T-helper 1 cell (primary cell): ENCODE measurements at places on chromosomes 13 and 19.
A peak's percentile ranks its signal among the peaks of the same experiment; 100 is the strongest.

- DNase-seq, result no peak
Observed at GRCh38 chr19:16620018-16620417, 8.0 kb downstream of the MED26 start.

- no peak for DNase-seq
Observed at GRCh38 chr13:30017880-30018279, 167.5 kb upstream of the UBL3 start.

DNA sequence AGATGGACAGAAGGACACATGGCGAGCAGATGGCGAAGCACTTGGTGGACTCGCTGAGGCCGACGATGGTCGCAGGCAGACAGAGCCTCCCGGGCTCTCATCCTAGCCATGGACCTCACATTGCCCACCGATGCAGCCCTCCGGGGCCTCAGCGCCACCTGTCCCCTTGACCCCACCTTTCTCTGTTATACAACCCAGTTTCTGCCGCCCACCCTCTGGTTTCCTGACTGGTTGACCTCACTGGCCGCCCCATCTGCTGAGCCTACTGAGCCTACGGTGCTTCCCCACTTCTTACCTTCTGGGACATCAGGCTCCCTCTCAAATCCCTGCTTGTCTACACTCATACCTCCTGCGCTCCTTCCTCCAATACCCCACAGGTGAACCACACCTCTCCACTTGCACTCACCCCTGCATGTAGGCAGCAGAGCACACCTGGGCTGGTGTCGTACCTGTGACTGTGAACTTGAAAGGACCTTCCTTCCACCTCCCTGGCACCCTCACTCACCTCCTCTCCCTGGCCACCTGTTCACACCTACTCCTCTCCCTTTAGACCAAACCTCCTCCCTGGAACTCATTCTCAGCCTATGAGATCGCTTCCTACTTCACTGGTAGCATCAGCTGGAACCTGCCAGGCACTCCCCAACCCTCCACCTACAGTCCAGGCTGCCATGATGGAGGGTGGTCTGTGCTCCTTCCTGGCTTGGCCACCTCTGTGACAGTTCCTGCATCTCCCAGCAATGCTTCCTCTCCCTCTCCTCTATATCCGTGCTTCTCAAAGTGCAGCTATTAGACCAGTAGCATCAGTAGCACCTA is 36.1 kb downstream of the HPN start:
- DNase-seq, result no peak

DNA sequence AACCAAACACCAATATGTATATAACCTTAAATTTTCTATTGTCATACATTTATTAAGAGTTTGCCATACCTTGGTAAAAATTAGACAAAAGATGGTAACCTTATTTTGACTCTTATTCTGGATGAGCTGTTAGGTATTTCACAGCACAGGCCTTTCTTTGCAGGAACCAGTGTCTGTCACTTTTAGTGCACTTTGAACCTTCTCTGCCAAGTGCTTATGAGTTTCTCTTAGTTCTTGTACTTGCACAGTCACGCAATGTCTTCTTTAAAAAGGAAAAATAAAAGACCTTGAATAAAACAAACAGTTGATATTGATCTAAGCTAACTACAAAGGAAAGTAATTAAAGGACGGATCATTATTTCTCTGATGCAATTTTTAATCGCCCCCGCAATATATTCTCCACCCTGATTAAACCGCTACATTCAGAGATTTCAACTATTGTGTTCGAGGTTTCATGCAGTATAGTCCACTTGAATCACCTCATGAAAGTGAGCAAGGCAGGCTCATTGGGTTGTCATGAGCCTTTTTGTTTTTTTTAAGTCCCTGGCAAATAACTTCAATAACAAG is 534.5 kb downstream of the KLF5 start:
- DNase-seq, result no peak

GRCh38 chr13:110560601-110561343 is 750 bp downstream of the RAB20 start:
- DNase-seq, result peak; percentile 35

DNA sequence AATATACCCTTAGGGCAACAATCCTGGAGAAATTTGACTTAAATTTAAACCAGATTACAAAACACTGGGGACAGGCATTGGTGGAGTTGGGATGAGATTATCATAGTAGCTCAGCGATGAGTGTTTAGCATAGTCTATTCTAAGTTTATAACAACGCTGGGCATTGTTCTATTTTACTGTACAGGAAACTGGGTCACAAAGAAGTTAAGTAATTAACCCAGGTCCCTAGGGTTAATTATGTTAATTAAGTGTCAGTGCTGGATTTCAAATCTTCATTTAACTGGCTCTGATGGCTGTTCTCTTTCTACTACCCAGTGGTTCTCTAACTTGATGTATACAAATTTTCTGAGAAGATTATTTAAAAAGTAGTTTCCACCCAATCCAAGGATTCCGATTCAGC is 388.9 kb downstream of the KCNRG start:
- DNase-seq, result no peak

GRCh38 chr19:7870571-7871436 is 3.4 kb downstream of the PRR36 start:
- peak; percentile 52 for DNase-seq

DNA sequence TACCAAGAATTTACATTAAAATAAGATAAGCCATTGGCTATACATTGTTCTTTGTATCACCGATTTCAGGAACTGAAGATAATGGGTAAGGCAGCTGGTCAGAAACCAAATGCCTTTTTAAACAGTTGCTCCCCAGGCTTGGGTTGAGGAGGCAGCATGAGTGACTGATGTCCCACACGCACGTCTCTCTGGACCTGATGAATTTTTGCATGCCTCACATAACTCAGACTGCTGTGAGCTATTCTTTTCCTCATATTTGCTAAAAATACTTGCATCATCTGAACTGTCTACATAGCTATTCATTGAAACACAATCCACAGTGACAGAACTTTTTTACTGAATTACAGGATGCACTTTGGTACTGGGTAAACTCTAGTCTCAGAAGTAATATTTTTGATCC is 123.6 kb upstream of the MAB21L1 start:
- DNase-seq, result no peak

DNA sequence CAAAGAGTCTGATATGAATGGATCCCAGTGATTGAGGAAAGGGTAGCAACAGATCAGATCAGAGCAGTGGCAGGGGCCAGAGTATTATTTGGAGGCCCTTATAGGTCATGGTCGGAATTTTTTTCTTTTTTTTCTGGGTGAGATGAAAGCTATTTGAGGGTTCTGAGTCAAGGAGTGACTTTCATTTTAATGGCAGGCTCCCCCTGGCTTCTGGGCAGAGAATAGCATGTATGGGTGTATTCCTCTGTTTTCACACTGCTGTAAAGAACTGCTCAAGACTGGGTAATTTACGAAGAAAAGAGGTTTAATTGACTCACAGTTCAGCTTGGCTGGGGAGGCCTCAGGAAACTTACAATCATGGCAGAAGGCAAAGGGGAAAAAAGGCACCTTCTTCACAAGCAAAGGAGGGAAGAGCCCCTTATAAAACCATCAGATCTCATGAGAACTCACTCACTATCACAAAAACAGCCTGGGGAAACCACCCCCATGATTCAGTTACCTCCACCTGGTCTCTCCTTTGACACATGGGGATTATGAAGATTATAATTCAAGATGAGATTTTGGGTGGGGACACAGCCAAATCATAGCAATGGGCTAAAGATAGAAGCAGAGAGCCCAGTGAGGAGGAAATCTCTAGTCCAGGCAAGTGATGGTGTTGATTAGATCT is 3.0 kb upstream of the SLC6A16 start:
- DNase-seq, result no peak

DNA sequence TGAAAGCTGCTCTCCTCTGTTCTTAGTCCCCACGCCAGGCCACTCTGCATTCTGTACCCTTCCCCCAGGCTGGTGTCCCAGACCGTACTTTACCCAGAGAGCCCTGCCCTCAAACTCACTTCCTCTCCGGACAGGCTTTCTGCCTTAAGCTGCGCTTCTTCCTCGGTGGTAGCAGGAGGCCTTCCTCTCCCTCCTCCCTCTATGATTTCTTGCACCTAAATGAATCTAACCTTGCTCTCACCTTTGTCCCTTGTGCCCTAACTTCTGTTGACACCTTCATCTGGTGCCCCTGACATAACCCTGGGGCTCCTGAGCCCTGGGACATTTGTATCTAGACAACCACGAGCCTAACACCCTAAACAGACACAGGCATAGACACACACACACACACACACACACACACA is 29.6 kb upstream of the CEACAM21 start:
- DNase-seq, result no peak

DNA sequence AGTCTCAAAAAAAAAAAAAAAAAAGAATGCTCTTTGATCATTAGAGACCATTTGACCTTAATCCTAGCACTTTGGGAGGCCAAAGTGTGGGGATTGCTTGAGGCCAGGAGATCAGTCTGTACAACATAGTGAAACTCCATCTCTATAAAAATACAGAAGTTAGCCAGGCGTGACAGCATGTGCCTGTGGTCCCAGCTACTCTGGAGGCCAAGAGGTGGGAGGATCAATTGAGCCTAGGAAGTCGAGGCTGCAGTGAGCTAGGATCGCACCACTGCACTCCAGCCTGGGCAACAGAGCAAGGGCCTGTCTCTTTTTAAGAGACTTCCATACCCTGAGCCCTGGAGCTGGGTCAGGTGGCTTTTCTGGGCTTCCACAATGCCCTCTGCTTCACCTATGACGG is 11.5 kb upstream of the COLGALT1 start:
- no peak for DNase-seq

DNA sequence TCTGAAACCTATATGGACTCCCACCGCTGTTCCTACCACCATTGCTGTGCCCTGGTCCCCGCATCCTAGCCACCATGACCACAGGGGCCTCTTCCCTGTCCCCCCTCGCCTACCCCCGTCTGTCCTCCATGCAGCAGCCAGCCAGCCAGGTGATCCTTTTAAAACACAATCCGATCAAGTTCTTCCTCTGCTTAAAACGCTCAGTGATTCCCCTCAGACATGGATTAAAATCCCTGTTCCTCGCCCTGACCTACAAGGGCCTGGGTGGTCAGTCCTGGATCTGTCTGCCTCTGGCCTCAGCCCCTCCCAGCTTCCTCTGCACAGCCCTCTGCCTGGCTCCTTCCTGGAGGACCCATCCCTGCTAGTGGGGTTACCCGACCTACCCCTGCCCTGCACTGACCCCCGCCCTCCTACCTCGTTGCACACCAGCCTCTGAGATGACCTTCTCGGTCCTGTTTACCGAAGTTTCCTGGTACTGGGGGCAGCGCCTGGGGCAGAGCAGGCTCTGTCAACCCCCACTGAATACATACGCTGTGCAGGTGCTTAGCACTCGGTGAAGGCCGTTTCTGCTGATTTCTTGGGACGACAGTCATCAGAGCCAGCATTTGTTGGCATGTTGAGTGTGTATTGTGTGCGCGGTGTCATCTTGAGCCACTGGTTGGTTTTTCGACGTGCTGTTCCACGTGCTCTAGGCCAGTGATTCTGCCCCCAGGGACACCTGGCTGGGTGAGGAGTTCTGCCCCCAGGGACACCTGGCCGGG is 14.7 kb upstream of the LENG8 start:
- DNase-seq, result no peak
